ENCODE measurements at places on chromosomes 2 and 18. TPM values are rescaled to one million over a fixed set of nuclear protein-coding genes. Genes with fewer than 3 reads are reported as not detected.

The CYTIP gene
- 1.9 TPM for polyA plus RNA-seq

GRCh38 chr2:237073552-237073951 lies 12.1 kb upstream of the COPS8 start:
- no peak for DNase-seq

GRCh38 chr2:64881037-64881492 lies 108.1 kb upstream of the SLC1A4 start:
- DNase-seq = no peak

- DNase-seq = no peak
These were observed 9.6 kb downstream of the GDF7 start for GRCh38 chr2:20676353-20677215.

The FEV gene
- polyA plus RNA-seq = 0.10 TPM

DNA sequence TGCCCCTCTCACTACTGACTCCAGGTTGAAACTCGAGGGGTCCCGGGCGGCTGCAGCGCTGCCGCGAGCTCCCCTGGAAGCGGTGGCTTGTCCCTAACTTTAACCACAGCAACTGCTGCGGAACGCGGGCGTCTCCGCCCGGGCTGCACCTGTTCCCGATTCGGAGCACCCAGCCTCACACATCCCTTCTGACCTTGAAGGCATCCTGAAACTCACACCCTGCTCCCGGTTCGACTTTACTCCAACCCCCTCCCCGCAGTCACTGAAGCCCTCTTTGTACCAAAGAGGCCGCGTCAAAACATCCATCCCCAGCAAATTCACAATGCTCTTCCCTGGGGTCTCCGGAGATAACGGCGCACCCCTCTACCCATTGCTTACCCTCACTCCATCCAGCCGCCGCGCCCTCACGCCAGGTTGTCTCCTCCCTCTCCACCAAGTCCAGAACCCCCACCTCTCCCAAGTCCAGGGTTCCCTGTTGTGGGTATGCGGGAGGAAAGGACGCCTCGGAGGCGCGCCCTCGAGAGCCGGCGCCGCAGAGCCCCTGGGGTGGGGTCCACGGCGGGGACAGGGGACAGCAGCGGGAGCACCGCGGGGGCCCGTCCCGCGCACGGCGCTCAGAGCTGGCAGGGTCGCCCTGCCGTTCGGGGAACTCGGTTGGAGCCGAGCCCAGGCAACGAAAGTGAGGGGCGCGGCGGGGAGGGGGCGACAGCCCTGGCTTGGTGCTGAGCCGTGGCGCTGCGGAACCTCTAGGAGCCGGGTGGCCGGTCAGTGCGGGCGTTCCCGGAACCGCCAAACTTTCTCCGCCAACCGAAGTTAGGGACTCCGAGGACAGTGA lies 934 bp downstream of the MYO5B start:
- DNase-seq = no peak

GRCh38 chr2:187684174-187684573 lies 129.9 kb upstream of the TFPI start:
- no peak for DNase-seq

DNA sequence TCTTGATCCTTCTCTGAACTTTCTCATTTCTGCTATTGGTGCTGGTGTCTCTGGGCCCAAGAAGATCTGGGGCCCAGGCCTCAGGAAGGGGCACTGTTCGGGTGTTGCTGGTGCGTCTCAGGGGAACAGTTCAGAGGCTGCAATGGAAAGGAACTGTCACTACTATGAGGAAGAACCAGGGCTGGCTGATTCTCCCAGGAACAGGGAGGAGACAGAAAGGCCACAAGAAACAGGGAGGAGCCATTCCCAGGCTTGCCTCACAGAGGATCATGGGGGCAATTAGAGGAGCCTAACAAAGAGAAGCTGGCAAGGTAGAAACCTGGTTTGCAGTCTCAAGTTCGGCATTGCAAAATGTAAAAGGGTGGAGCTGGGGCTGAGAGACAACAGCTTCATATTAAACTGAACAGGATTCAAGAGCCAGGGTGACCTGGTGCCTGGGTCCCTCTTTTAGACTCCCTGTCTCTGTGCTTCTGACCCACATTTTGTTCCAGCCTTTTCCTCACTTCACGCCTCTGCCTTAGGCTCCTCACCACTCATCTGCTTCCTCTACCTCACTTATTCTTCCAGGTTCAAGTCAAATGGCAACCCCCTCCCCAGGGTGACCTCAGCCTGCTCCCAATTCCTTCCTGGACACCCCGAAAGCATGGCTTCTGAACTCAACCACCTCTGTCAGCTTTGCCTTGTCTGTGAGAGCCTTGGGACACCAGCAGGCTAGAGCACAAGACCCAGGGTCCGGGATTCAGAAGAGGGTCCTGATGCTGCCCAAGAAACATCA lies 58.4 kb downstream of the GYPC start:
- no peak for DNase-seq

The ACKR3 gene
- 69.8 TPM for polyA plus RNA-seq

The MAP3K19 gene
- polyA plus RNA-seq = 0.83 TPM

The OXER1 gene
- 7.3 TPM for polyA plus RNA-seq

The POTEE gene
- polyA plus RNA-seq = 0.42 TPM

DNA sequence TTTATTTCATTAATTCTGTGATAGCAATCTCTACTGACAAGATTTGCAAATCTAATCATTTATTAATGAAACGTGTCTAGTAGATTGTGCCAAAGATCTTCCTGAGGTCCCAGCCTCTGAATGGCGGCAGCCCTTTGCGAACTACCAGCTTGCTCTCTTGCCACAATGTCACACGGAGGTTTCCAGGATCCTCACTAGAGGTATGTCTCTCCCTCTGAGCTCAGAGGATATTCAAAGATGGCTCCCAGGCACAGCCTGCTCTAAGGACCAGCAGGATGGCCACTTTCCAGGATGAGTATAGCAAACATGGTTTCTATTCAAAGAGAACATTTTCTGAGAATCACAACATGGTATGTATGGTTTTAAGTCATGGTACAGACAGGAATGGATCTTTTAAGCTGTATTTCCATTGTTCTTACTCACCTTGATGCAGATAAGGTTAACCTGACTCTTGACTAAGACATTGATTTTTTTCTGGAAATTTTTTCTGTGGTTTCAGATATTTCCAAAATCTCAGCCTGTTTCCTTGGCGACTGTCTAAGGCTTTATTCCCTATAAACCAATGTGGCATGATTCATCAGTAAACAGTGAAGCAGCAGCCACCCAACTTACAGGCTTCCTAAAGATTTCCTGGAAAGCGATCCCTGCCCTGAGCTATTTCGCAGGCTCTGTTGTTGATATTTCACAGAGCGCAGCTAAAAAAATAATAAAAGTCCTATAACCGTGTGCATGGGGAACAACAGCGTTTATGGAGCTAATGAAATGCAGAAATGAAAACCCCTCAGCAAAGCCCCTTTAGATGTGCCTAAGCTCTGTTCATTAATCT lies 54.1 kb upstream of the KLF7 start:
- no peak for DNase-seq

DNA sequence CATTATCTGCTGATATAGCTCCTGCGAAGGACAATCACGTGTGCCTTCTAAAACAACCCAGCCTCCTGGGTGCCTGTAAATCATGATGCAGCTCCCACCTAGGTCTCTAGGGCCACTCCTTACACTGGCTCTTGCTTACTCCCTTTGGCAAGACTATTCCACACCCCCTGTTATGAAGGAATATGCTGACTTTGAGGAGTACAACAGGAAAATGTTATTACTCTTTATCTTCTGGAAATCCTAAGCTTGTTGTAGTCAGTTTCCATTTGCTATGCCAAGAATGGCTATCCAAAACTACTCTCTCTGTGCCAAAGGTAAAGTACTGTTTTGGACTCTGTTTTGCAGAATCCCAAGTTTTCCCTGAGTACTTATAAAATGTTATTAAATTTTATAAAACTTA lies 7.7 kb downstream of the SGO2 start:
- no peak for DNase-seq

DNA sequence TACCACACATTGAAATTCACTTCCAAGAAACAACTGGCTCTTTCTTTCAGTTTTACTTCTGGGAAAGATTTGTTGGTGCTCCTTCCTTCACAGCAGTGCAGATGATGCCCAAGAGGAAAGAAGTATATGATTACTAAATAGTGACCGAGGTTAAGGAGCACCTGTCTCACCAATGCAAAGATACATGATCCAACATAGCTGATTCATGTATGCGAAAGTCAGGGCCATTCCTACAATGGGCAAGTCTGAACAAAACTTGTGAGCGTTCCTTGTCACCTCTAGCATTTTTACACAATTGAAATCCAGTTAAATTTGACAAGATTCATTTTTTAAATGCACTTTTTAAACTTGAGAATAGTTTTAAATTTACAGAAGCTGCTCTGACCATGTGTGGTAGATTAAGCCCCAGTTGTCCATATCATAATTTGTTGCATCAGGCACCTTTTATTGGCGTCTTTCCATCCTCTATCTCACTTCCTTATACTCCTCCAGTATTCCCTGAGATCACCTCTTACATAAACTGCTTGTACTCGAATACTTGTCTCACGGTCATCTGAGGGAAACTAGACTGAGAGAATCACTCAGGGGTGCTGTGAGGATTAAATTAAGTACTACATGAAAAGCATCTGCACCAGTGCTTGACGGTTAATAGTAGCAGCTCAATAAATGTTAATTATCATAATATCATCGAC lies 438.8 kb upstream of the CDH20 start:
- DNase-seq = no peak

The IL36RN gene
- polyA plus RNA-seq = not detected

DNA sequence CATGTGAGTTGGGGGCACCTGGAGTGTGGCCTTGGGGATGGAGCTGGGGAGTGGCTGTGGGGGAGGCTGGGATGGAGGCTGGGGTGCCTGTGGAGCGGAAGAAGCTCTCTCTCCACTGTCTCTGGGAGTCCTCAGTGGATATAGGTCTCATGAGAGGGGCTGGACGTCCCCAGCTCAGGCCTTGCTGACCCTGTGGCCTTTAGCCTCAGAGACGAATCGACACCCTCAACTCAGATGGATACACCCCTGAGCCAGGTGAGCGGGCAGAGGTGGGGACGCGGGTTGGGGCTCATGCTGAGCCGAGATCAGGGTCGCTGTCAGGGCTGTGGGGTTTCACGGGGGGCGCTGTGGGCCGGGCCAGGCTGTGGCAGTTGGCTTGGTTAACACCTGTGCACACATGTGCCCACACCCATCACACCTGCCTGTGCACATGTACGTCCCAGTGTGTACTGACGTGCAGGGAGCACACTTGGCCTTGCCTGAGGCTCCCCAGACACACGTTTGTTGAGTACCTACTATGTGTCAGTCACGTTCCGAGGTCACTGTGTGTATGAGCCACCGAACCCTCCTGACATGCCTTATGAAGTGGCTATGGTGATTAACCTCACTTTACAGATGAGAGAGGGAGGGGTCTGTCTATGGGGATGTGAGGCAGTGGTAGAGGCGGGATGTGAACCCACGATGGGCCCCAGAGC lies 20.1 kb downstream of the ZAP70 start:
- no peak for DNase-seq

- no peak for DNase-seq
These were observed 22.2 kb upstream of the INPP4A start for GRCh38 chr2:98422449-98422848.

The RUFY4 gene
- polyA plus RNA-seq = 0.18 TPM

- DNase-seq = no peak
These were observed 7.3 kb downstream of the IL1RN start for GRCh38 chr2:113134717-113135116.

The KRTCAP3 gene
- polyA plus RNA-seq = 6.5 TPM

- no peak for DNase-seq
These were observed 65.6 kb downstream of the CYP26B1 start for GRCh38 chr2:72082021-72082601.

- no peak for DNase-seq
These were observed 126.4 kb downstream of the TMEM17 start for GRCh38 chr2:62379566-62379965.

DNA sequence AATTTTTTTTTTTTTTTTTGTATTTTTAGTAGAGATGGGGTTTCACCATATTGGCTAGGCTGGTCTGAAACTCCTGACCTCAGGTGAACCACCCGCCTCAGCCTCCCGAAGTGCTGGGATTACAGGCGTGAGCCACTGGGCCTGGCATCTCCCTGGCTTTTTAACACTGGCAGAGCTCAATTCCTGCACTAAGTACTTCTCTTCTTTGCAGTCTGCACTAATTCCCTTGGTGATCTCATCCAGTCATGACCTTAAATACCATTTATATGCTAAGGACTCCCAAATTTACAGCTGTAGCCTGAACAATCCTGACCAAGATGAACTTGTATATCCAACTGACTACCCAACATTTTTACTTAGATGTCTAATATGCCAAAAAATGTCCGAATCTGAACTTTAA lies 10.2 kb downstream of the PREPL start:
- DNase-seq = no peak

- DNase-seq = no peak
These were observed 43.5 kb upstream of the ID2 start for GRCh38 chr2:8638327-8638726.

DNA sequence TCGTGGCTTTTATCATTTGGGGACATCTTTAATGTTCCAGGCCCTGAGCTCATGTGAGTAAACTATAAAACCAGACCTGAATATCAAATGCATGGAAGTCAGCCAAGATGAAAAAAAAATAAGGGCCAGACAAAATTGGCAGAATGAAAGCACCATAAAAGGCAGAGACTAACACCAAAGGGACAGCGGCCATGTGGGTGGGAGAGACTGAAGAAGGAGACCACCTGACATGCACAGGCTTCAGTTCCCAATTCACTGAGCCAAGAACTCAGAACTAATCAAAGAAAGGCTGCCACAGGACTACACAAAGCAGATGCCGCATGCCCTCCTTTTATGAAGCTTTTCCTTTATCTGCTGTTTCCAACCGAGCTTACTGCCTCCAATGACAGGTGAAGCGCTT lies 267.1 kb downstream of the RAD51AP2 start:
- DNase-seq = no peak

The ZCCHC2 gene
- polyA plus RNA-seq = 16.4 TPM

- DNase-seq = no peak
These were observed 65.3 kb upstream of the SMIM21 start for GRCh38 chr18:75492852-75493251.

DNA sequence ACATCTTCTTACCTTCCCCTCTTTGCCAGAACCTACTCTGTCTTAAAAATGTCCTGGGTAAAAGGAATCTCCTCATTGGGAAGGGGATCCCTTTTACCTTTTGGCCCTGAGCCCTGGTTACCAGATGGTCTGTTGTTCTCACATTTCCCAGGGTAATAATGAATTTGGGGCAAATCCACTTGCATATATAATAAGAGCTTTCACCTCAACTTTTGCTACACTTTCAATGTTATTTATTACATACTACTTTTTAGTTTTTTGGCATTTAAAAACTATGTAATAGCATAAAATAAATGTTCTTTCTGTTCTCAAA lies 15.0 kb downstream of the CERS6 start:
- no peak for DNase-seq

DNA sequence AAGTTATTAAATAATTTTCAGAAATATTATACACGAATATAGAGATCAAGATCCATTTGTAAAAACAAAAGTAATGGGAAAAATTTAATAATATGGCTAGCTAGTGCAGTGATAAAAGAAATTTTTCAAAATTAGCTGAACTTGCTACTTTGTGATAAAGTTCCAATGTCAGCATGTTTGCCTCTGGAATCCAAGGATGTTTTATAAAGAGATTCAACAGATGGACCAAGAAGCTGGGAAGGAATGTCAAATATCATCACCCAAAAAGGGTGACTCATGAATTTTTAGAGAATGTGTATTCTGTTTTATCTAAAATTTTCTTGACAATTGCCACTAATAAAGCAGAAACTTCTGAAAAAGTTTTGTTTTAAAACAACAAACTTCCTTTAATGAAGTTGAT lies 95.3 kb downstream of the FSIP2 start:
- no peak for DNase-seq
